ENCODE measurements at places on chromosomes 12 and 14.

DNA sequence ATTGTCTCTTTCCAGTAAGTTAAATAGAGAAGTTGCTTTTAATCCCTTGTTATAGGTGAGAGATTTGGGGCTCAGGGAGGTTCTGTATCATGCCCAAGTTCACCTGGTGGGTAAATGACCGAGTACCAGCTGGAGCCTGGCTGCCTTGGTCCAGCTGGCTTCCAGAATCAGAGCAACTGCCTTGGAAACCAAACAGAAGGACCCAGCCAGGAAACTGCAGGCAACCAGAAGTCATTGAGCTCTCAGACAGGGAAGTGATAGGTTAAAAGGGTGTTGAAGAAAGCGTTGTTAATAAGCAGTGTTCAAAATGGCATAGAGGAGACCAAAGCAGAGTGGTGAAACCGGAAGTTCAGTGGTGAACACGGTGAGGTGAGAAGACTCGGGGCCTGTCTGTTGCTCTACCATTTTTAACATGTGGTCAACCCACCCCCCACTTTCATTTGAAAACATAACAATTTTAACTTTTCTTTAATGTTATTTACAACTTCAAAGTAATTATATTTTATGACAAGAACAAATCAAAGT is 54.9 kb downstream of the PLEKHG7 start:
- DNase-seq, result no peak

GRCh38 chr12:34292736-34293625 is 270.7 kb downstream of the ALG10 start:
- no peak for DNase-seq

DNA sequence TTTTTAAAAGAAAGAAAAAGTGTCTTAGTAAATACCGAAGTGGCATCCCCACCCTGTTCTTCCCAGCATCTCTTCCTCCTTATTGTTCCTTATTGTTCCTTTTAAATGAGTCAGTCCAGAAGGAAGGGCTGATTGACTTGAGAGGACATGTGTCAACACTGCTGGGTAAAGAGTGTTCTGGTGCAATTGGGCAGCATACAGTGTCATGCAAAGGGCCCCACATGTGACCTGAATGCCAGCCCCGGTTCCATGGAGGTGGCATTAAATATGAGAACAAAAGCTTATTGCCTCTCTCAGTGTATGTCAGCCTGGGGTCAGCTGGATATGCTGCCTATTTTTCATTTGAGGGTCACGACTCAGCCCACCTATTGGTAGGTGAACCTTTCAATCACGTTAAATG is 58.9 kb upstream of the RIC8B start:
- no peak for DNase-seq

GRCh38 chr14:61174441-61174891 is 106.7 kb downstream of the TMEM30B start:
- DNase-seq, result no peak

DNA sequence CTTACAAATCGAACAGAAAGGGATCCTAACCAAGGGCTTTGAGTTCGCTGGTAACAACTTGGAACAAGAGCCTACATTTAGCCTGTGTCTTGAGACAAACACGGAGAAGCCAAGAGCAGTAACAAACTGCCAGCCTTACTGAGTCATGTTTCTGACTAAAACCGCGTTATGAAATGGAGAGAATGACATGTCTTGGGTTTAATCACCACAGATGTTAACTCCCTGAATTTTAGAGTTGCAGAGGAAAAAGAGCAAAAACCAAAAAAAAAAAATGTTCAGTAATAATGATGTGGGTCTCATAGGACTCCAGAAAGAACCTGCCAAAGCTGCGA is 1.0 kb downstream of the BLTP3B start:
- no peak for DNase-seq

- DNase-seq, result no peak
Observed at GRCh38 chr12:27220055-27220987, 23.8 kb upstream of the STK38L start.

GRCh38 chr12:23221066-23221465 is 596.1 kb downstream of the ETNK1 start:
- no peak for DNase-seq

- DNase-seq, result no peak
Observed at GRCh38 chr12:79886917-79887519, 47.9 kb downstream of the PPP1R12A start.

- DNase-seq, result peak; percentile 40
Observed at GRCh38 chr14:74882103-74882920, 596 bp downstream of the DLST start.

GRCh38 chr14:68546839-68547238 is 246.0 kb downstream of the ZFP36L1 start:
- no peak for DNase-seq

GRCh38 chr12:46382408-46382963 is 9.9 kb upstream of the SLC38A2 start:
- no peak for DNase-seq

- DNase-seq, result no peak
Observed at GRCh38 chr14:42222924-42223471, 616.3 kb downstream of the LRFN5 start.

DNA sequence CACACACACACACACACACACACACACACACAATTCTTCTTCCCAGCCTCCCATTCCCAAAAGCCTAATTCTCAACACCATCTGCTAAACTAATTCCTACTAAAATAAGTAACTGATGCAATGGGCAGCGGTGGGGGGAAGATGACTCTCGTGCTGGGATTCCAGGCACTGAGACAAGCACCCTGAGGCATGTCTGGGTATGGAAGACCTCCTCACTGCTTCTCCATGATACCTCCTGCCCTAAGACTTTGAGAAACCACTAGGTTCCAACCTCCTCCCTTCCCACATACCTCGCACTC is 789 bp upstream of the VWF start:
- DNase-seq, result no peak

DNA sequence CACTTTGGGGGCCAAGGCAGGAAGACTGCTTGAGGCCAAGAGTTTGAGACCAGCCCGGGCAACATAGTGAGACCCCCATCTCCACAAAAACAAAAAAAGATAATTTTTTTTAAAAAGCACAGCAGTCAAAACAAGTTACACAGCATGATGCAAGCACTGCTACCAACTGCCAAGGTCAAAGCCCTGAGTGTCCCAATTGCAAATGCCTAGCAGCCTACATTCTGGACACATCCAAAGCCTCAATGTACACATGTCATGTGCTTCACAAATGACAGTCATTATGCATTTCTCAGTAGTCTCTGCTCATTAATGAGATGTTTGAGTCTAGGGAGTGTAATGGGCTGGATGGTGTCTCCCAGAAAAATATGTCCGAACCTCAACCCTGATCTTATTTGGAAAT is 113.7 kb upstream of the CCND2 start:
- no peak for DNase-seq

DNA sequence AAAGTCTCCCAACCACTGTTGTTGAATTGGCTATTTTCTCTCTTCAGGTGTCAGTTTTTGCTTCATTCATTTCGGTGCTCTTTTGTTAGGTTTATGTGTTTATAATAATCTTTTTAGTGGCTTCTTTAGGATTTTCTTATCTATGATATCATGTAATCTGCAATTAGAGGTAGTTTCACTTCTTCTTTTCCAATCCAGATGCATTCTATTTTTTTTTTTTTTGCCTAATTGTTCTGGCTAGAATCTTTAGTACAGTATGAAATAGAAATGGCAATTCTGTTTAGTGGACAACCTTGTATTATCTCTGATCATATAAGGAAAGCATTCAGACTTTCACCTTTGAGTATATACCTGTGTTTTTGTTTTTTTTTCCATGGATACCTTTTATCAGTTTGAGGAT is 17.4 kb downstream of the CNOT2 start:
- DNase-seq, result no peak

- no peak for DNase-seq
Observed at GRCh38 chr14:93775158-93775557, 13.1 kb downstream of the PRIMA1 start.

DNA sequence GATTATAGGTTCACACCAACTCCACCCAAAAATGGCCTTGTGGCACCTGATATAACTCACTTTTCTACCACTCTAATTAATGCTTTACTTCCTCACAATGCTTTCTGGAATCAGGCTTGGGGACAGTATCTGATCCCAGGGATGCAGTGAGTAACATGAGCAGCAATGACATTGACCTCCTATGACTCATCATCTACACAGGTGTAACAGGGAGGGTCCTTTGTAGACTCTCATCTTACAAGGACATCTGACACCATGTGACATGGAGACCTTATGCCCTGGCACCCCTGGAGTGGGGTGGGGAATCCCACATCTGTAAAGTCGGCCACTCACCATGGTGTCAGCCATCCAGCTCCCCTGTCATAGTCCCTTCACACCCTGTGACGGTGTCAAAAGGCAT is 586.4 kb downstream of the MED13L start:
- DNase-seq, result no peak

- no peak for DNase-seq
Observed at GRCh38 chr14:85027681-85028370, 502.1 kb upstream of the FLRT2 start.

DNA sequence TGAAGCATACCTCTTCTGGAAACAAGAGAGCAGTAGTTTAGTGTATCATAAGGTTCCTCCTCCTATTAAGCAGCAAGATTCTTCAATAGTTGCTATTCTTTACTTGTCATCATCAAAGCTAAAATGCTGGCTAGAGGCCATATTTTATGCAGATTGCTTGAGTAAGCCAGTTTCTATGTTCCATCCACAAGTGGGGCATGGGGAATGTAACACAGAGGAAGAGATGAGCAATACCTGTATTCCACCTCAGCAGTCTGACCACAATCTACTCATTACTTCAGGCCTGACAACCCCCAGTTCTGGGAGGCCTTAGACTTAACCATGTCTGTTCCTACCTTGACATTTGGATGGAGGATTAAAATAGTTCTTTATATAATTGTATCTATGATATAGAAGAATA is 423.6 kb downstream of the BTG1 start:
- peak; percentile 4 for DNase-seq

- no peak for DNase-seq
Observed at GRCh38 chr12:77837876-77838291, 7.2 kb downstream of the NAV3 start.

DNA sequence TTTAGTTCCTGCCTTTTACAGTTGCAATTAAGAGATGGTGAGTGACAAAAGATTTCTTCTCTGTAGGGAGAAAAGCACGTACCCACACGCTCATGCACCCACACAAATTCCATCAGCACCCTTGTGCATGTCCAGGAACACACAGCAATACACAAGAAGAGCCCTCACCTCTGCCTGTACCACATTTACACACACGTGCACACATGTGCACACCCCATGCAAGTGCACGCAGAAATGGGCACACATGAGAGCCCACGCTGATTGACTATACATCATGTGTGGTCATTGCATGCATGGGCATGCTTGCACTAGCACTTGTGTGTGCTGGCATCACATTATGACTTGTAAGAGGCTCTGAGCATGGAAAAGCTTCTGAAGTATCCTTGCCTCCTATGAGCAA is 70.5 kb downstream of the SERPINA3 start:
- no peak for DNase-seq

DNA sequence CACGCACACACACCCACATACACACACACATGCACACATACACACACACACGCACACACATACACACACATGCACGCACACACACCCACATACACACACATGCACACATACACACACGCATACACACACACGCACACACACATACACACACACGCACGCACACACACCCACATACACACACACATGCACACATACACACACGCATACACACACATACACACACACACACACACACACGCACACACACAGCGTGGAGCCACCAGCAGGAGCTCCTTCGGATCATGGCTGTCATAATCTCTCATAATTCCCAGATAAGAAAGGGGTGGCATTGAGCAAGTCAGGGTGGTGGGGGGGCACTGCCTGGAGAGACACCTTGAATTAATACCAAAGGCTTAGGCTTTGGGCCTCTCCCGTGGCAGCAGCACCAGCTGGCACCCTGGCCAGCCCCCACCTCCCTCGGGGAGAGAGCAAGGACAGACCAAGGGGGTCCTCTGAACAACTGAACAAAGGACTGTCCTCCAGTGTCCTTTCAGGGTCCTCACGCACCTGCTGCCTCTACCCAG is 21.9 kb downstream of the ANO2 start:
- DNase-seq, result no peak

DNA sequence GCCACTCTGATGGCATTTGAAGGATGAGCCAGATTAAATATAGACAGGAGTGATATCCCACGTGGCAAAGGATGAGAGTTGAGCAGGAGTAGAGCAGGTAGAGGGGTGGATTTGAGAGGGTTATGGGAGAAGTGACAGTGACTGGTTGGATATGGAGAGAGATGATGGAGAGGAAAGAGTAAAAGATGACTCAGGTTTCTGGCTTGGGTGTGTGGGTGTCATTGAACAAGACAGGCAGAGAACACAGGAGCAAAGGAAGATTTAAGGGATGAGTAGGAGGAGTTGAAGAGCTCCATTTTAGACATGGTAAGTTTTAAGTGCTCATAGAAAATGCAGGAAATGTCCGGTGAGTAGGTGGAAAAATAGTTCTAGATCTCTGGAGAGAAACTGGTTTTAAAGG is 136.9 kb downstream of the EGLN3 start:
- DNase-seq, result no peak

DNA sequence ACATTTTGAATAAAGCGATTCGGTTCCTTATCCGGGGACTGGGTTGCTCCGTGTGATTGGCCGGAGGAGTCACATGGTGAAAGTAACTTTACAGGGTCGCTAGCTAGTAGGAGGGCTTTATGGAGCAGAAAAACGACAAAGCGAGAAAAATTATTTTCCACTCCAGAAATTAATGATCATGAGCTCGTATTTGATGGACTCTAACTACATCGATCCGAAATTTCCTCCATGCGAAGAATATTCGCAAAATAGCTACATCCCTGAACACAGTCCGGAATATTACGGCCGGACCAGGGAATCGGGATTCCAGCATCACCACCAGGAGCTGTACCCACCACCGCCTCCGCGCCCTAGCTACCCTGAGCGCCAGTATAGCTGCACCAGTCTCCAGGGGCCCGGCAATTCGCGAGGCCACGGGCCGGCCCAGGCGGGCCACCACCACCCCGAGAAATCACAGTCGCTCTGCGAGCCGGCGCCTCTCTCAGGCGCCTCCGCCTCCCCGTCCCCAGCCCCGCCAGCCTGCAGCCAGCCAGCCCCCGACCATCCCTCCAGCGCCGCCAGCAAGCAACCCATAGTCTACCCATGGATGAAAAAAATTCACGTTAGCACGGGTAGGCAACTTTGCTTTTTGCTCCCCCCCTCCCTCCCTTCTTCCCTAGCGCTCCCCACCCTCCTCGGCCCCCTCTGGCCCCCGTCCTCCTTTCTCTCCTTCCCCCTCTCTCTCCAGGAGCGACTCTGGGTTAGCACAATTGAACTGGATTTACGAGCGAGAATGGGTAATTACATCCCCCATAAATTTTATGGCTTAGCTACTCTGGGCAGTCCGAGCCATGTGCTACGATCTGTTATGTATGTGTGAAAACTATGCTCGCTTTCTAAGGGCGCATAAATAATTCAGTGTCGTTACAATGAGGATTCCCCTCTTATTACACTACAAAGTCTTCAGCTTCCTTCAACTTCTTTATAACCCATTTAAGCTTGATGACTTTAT is at the start of gene HOXC4:
Gene HOXC4, plus strand, starts transcription at position 85 of the 991 bp plus-strand sequence. Its CDS starts 88 bp downstream, at position 173.
- DNase-seq, result no peak

DNA sequence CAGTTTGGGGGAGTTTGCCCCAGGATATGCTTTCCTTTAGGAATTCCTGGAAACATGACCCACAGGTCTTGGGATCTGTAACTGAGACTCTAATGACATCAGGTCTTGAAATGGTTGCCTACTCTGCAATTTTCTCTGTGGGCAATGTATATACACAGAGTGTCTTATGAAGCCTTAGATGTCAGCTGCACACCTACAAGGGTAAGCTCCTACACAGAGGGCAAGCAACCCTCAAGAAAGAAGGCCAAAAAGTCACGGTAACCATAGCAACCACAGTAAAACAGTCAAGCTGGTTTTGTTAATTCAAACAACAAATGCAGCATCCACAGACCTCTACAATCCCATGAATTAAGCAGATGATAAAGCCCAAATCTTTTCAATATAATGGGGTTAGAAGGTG is 293.0 kb downstream of the SSPN start:
- no peak for DNase-seq
